ENCODE measurements at places on chromosomes 3 and 15. TPM values are rescaled to one million over a fixed set of nuclear protein-coding genes. Genes with fewer than 3 reads are reported as not detected.

Gene FEZF2
- not detected for polyA plus RNA-seq

Gene SLC22A13
- polyA plus RNA-seq, result 0.14 TPM

Gene CD200
- polyA plus RNA-seq, result 3.0 TPM

Gene CNTN3
- 0.08 TPM for polyA plus RNA-seq

Gene MKRN3
- polyA plus RNA-seq, result 1.5 TPM

Gene COL6A5
- polyA plus RNA-seq, result 0.04 TPM

Gene TTLL13
- 0.04 TPM for polyA plus RNA-seq

Gene MME
- polyA plus RNA-seq, result 0.20 TPM

Gene FAM81A
- polyA plus RNA-seq, result 0.38 TPM

Gene SRGAP3
- 3.3 TPM for polyA plus RNA-seq

Gene AMIGO3
- 1.00 TPM for polyA plus RNA-seq

Gene IQCF5
- not detected for polyA plus RNA-seq

Gene MESP2
- polyA plus RNA-seq, result 0.56 TPM

Gene LAMB2
- 219 TPM for polyA plus RNA-seq

Gene KNG1
- not detected for polyA plus RNA-seq

Gene SLC22A14
- 0.19 TPM for polyA plus RNA-seq

Gene KCNMB2
- 0.08 TPM for polyA plus RNA-seq

Gene TIMP4
- polyA plus RNA-seq, result 1.00 TPM

Gene CHRD
- 3.0 TPM for polyA plus RNA-seq

Gene OR5K2
- not detected for polyA plus RNA-seq

Gene NUP210
- polyA plus RNA-seq, result 5.9 TPM

Gene BOC
- polyA plus RNA-seq, result 26.6 TPM

Gene DNAH12
- 0.06 TPM for polyA plus RNA-seq

Gene LTK
- polyA plus RNA-seq, result 0.31 TPM

Gene GOLGA8N
- polyA plus RNA-seq, result 3.0 TPM

Gene GRAMD1C
- polyA plus RNA-seq, result 21.1 TPM

Gene SLC24A5
- not detected for polyA plus RNA-seq

Gene ZPLD1
- polyA plus RNA-seq, result not detected

Gene ATP8B4
- 0.75 TPM for polyA plus RNA-seq

Gene TM4SF18
- polyA plus RNA-seq, result 1.2 TPM

Gene TUSC7
- not detected for polyA plus RNA-seq

Gene AADAC
- polyA plus RNA-seq, result 0.75 TPM

Gene STX19
- polyA plus RNA-seq, result 6.8 TPM

Gene RLBP1
- not detected for polyA plus RNA-seq

Gene FBN1
- polyA plus RNA-seq, result 6.4 TPM

Gene C3orf70
- polyA plus RNA-seq, result 1.5 TPM

Gene KPNA4
- polyA plus RNA-seq, result 16.3 TPM

Gene UROC1
- not detected for polyA plus RNA-seq

Gene BBX
- 3.4 TPM for polyA plus RNA-seq

Gene SCAMP5
- 0.41 TPM for polyA plus RNA-seq

Gene UPK1B
- 1.5 TPM for polyA plus RNA-seq

Gene PRSS50
- 0.06 TPM for polyA plus RNA-seq

Gene SUSD5
- 0.16 TPM for polyA plus RNA-seq

Gene LSAMP
- 0.16 TPM for polyA plus RNA-seq

Gene TMEM212
- not detected for polyA plus RNA-seq

Gene LZTFL1
- polyA plus RNA-seq, result 6.3 TPM

Measured in esophagus (tissue), 2 donors.